SJSA1 (cell line): ENCODE measurements at places on chromosomes 7 and 10. TPM values are rescaled to one million over a fixed set of nuclear protein-coding genes. Genes with fewer than 3 reads are reported as not detected.

The RNF133 gene
- 0.63 and 1.1 TPM in 2 replicates for total RNA-seq

The AGMO gene
- not detected in 2 replicates for total RNA-seq

The SAP25 gene
- total RNA-seq, result 0.60 TPM in 1 of 2 replicates, not detected in the other

The GPR26 gene
- not detected in 2 replicates for total RNA-seq

The PNLIPRP2 gene
- not detected in 2 replicates for total RNA-seq

The WNT2 gene
- 2.5 and 3.3 TPM in 2 replicates for total RNA-seq

The VDAC2 gene
- total RNA-seq, result 223 and 224 TPM in 2 replicates

The LRRN3 gene
- total RNA-seq, result 0.22 TPM in 1 of 2 replicates, not detected in the other

GRCh38 chr7:1604383-1604782 is 34.6 kb upstream of the PSMG3 start:
- peaks cover 18% of the 10 kb centered on the region; the same call in 1 of the 2 replicates for H3K27me3 ChIP-seq
- no peaks in the 10 kb centered on the region for H3K36me3 ChIP-seq
- H3K4me3 ChIP-seq, result no peak overlapping the region
- DNase-seq, result no peak

GRCh38 chr10:7475046-7475911 is 64.4 kb upstream of the SFMBT2 start:
- no peak overlapping the region for H3K27ac ChIP-seq
- no peak for DNase-seq
- H3K4me1 ChIP-seq, result no peaks in the 10 kb centered on the region

DNA sequence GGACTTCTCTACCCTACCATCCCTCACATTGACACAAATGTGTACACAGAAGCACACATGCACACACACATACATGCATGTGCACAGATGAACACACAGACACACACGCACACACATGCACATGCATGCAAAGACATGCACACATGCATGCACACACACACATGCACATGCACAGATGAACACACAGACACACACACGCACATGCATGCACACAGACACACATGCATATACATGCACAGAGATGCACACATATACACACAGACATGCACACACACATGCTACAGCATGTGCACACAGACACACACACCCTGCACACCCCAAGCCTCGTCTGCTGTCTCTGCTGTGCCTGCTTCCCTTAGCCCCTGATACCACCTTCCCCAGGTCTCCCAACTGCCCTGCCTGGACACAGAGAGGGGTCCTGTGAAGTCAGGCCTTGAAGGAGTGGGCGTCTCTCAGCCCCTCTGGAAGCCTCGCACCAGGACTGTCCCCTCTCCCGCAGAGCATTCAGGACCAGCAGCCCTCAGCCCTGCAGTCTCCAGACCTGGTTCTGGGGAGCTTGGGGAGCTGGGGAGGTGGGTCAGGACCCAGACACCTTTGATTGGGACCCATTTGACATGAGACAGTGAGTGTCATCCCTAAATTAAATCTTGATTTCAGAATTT is 181.8 kb downstream of the DNAJB6 start:
- no peak for DNase-seq
- H3K4me1 ChIP-seq, result no peaks in the 10 kb centered on the region
- H3K27ac ChIP-seq, result no peak overlapping the region
- no peak overlapping the region for H3K4me3 ChIP-seq
- H3K27me3 ChIP-seq, result no peaks in the 10 kb centered on the region

- no peaks in the 10 kb centered on the region for H3K36me3 ChIP-seq
- peak overlapping the region; percentile 89 for H3K4me3 ChIP-seq
- H3K27ac ChIP-seq, result 0 out of 2 replicates have a peak overlapping the region, but pooled peaks have one; percentile 2
- DNase-seq, result peak; percentile 67
These were observed 743 bp upstream of the ZCCHC24 start for GRCh38 chr10:79445977-79446757.

- no peaks in the 10 kb centered on the region for H3K4me1 ChIP-seq
- no peak overlapping the region for H3K4me3 ChIP-seq
- H3K27ac ChIP-seq, result no peak overlapping the region
- no peaks in the 10 kb centered on the region for H3K27me3 ChIP-seq
These were observed 57.7 kb downstream of the PYROXD2 start for GRCh38 chr10:98357194-98357822.

DNA sequence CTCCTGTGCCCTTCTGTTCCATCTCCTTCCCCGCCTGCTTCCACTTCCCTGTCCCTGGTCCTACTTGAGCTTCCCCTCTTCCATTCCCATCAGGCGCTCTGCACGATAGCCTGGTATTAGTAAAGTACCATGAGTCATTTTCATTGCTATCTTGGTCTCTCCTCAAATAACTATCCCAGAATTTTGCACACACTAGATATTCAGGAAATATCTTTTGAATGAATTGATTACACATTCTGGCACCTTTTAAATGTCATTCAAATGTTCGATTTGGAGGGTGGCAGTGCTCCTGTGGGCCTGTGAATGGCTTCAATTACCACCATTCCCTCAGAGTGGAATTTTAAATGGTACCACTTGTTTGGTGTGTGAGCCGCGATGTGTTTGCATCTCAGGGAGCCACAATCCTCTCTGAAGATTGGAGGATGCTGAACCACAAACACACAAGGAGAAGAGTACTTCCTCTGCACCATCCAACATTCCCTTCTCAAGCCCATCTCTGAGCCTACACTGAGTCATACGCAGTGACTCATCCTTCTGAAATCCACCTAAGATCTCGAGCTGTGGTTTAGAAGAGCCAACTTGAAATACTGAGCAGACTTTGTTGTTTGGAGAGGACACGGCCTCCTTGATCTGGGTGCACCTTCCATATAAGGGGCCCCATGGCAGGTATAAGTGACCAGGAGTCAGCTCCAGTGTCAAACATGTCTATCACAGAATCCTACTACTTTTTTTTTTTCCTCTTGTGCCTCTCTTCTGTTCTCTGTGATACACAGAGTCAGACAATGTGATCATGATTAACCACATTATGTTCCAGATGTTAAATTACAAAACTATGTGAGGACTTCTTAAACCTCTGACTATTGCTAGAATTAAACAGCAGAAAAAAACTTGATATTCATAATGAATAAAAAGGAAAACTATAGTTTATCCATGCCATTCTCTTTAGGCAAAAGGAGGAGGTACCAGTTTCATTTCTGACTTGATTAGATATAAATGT is 81.9 kb downstream of the BMPER start:
- peak overlapping the region; percentile 76 for H3K27ac ChIP-seq
- no peak overlapping the region for H3K4me3 ChIP-seq
- H3K4me1 ChIP-seq, result peaks cover 31% of the 10 kb centered on the region

DNA sequence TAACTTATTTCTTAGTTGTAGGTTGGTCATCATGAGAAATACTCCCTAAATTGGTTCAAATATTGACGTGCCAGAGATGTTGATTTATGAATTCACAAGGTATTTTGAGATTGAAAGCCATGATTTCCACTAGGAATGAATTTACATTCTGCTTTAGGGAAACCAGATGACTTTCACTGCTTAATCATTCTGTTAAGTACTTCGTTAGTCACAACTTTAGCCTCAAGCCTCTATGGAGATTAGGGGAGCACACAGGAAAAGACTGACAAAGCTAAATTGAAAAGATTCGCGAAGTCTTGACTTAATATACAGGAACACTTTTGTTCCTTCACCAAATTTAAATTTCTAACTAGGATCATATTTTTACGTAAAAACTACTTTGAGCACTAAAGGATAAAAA is 250.4 kb upstream of the CACNA2D1 start:
- H3K27me3 ChIP-seq, result no peaks in the 10 kb centered on the region
- H3K27ac ChIP-seq, result no peak overlapping the region
- peaks cover 19% of the 10 kb centered on the region for H3K4me1 ChIP-seq
- no peak for DNase-seq
- no peaks in the 10 kb centered on the region; the same call in 1 of the 2 replicates for H3K36me3 ChIP-seq
- no peak overlapping the region for H3K4me3 ChIP-seq

DNA sequence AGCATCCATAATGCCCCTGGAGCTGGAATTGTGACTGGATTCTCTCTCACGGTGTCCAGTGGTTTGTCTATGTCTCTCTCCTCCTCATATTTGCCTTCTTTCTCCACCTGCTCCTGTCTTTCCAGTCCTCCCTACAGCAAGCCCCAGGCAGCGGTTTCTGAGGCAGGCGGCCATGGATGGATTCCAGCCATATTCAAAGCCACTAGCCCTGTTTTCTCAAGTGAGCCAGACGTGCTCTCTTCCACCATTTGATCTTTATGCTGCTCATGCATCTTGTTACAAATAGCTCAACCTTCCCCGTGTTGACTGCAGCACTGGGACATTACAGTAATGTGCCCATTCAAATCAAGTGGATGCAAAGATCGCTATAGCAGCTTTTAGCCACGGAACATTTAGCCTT is 387.2 kb upstream of the PODXL start:
- H3K27me3 ChIP-seq, result no peaks in the 10 kb centered on the region
- no peaks in the 10 kb centered on the region for H3K36me3 ChIP-seq
- DNase-seq, result no peak
- no peak overlapping the region for H3K4me3 ChIP-seq
- no peak overlapping the region for H3K27ac ChIP-seq

GRCh38 chr7:16599860-16600259 is 45.7 kb downstream of the ANKMY2 start:
- H3K4me3 ChIP-seq, result no peak overlapping the region
- DNase-seq, result no peak
- H3K27ac ChIP-seq, result no peak overlapping the region
- H3K4me1 ChIP-seq, result no peaks in the 10 kb centered on the region

DNA sequence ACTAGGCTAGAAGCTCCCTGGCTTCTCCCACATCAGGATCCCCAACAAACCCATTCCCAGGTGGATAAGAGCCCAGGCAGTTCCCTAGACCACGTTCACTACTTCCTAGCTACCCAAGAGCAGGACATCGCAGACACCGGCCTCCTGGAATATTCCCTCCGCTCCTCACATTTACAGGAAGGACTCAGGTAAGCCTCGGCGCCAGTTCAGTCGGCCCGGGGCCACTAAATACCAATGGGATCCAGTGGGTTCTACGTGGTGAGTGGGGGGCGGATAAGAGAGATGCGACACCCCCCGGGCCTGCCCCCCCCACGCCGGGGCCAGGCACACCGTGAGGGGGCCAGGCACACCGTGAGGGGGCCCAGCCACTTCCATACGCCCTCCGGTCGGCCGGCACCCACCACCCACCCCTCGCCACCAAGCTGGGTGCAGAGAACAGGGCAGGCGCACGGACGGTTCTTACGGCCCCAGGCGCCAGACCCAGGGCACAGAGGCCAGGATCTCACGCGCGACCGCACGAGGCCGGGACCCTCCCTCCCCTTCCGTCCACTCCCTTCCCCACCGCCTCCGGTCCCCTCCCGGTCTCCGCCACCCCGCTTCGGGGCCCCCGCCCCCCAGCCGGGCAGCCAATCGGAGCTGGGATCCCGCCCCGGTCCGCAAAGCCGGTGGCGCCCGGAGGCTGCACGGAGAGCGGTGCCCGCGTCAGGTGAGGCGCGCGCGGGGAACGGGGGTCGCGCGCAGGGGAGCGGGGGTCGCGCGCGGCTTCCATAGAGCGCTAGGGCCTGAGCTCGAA is at the start of gene BLVRA:
BLVRA (plus strand) TSS at position 652 of the 793 bp plus-strand sequence. CDS start 12,479 bp downstream, outside the sequence.
- H3K27me3 ChIP-seq, result no peaks in the 10 kb centered on the region
- peaks cover 16% of the 10 kb centered on the region for H3K4me1 ChIP-seq
- H3K27ac ChIP-seq, result peak within 1 kb of the TSS; percentile 39; the same call in 1 of the 2 replicates
- H3K4me3 ChIP-seq, result peak within 1 kb of the TSS; percentile 62
- peak; percentile 50 for DNase-seq
- no peaks in the 10 kb centered on the region; the same call in 1 of the 2 replicates for H3K36me3 ChIP-seq

DNA sequence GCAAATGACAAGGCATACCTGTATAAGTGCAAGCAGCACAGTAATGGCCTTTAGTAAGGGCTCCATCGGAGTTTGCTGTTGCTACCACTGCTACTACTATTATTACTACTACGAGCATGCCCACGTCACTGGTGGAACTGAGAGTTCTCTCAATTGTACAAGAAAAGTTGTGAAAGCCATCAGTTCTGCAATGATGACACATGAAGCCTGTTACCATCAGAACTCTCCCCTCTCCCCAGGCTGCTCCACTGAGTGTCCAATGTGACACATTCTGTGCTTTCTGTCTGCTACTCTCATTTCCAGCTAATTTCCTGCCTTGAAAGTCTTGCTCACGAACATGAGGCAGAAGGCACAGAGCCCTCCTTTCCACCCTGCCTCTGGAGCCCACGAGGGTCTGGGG is 263.2 kb upstream of the MGMT start:
- no peak overlapping the region for H3K27ac ChIP-seq
- H3K4me3 ChIP-seq, result no peak overlapping the region
- H3K27me3 ChIP-seq, result no peaks in the 10 kb centered on the region
- no peaks in the 10 kb centered on the region for H3K4me1 ChIP-seq
- no peaks in the 10 kb centered on the region for H3K36me3 ChIP-seq
- no peak for DNase-seq

GRCh38 chr7:50856806-50857205 is 74.1 kb upstream of the GRB10 start:
- no peaks in the 10 kb centered on the region for H3K27me3 ChIP-seq
- H3K4me3 ChIP-seq, result no peak overlapping the region

GRCh38 chr10:44963772-44964633 is 4.4 kb downstream of the RASSF4 start:
- H3K4me3 ChIP-seq, result no peak overlapping the region
- no peaks in the 10 kb centered on the region for H3K27me3 ChIP-seq
- peak overlapping the region; percentile 63 for H3K27ac ChIP-seq
- no peaks in the 10 kb centered on the region; the same call in 1 of the 2 replicates for H3K36me3 ChIP-seq
- DNase-seq, result peak; percentile 96
- peaks cover 64% of the 10 kb centered on the region for H3K4me1 ChIP-seq
